ENCODE measurements at places on chromosomes 5 and 9.

GRCh38 chr9:87120610-87121009 lies 173.3 kb upstream of the GAS1 start:
- no peak for DNase-seq

- DNase-seq = no peak
These were observed 23.7 kb downstream of the SLC22A5 start for GRCh38 chr5:132392978-132393825.

DNA sequence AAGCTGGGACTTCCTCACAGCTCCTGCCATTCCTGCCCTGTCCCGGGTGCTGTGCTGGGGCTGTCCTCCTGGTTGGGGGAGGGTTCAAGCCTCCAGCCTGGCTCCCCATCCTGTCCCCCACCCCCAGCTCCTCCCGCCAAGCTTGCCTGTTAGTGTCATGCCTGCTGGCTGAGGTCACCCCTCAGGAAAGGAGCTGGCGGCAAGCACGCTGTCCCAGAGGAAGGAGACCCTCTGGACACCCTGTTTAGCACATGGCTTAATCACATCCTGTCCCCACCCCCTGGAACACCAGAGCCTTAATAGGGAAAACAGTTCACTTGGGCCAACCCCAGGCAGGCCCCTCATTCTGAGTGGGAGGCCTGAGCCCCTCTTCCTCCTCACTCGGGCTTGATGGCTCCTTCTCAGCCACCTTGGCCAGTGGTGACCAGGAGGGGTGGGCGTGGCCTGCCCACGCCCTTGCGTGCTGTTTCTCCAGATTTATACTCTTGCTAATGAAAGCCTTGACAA lies 9.2 kb upstream of the PHYHD1 start:
- no peak for DNase-seq

DNA sequence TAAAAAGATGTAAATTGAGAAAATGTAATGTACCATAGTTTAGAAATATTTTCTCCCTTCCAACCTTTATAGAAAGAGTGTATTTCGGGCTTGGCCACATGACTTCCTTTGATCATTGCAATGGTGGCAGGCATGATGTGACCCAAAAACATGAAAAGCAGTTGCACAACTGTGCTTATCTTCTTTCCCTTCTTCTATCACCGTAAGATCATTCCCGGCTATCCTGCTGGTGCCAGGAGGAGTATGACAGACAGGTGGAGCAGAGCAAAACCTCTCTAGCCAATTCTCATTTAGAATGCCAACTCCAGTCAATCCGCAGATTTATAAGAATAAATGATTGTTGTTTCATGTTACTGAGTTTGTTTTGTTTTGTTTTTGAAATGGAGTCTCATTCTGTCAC lies 10.6 kb upstream of the TESK1 start:
- DNase-seq = no peak

GRCh38 chr9:83355729-83356151 lies 182.5 kb downstream of the FRMD3 start:
- no peak for DNase-seq

DNA sequence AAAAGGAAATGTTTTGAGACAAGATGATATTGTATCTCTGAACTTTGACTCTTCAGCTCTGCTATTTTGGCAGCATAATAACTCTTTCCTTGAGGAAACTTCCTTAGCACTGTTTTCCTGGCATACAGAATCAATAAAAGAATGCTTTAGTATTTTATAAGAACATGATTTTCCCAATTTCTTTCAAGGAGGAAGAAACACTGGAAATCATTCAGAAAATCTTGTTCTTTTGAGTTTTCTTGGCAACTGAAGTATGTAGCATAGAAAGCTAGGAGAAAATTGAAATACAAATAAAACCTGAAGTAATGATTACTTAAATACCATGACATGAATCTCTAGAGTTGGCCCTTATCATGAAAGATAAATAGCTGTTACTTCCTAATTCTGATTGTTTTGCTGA lies 461.4 kb upstream of the ZNF608 start:
- DNase-seq = no peak

DNA sequence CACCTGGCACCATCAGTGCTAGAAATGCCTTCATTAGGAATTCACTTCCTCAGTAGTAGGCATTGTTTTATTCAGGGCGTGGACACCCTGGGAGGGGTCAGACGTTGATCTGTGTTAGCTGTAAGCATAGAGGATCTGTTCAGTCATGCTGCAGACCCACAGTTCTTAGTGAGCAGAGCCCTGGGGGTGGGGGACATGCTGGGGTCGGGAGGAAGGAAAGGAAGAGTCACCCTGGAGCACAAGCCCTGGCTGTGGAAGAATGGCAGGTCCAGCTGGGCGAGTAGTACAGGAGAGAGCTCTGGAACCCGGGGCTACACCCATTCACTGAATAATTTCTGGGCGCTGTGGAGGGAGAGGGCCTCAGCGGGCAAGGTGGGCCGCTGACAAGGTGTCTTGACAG lies 172.5 kb downstream of the FSTL4 start:
- DNase-seq = no peak

DNA sequence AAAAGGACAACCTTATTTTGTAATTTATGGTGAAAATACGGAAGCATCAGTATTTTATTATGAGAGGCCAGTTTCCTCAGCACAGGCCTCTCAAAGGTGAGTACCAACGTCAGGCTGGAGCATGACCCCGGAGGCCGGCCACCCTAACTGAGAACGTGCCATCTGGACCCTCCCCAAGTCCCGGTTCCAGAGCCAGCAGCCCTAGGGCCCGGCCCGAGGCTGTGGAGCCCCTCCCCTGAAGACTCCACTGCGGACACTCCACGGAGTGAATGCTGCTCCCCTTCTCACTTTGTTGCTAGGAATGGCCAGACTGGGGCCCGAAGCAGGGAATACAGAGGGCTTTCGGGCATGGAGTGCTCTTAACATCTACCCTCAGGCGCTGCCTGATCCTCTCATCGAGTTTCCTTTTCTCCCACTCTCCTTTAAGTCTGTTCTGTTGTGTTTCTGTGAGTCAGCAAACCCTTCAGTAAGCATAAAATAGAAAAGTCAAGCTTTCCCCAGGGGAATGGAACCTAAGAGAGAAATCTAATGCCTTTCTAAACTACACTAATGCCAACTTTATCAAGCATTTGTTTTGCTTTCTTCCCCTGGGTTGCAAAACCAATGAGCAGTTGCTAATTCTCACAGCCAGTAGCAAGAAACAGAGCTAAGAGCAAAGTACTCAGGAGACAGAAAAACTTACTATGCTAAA lies 4.5 kb downstream of the BRD9 start:
- no peak for DNase-seq

DNA sequence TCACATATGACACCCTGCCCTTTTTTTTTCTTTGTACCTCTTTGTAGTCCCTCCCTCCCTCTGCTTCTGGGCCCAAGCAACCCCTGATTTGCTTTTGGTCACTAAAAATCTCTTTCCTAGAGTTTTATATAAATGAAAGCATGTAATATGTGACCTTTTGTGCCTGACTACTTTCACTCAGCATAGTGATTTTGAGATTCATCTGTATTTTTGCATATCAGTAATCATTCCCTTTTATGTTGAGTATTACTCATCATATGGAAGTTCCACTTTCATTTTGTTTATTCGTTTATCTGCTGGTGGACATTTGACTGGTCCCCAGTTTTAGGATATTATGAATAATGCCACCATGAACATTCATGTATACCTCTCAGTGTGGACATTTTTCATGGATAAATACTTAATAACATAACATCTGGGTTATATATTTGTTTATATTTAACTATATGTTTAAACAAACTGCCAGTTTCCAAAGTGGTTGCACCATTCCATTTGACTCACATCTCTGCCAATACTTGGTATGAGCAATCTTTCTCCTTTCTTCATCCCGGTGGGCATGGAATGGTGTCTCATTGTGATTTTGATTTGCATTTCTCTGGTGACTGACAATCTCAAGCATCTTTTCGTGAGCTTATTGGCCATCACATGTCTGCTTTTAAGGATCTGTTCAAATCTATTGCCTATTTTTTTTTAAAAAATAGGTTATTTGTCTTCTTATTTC lies 115.7 kb upstream of the S1PR3 start:
- no peak for DNase-seq

DNA sequence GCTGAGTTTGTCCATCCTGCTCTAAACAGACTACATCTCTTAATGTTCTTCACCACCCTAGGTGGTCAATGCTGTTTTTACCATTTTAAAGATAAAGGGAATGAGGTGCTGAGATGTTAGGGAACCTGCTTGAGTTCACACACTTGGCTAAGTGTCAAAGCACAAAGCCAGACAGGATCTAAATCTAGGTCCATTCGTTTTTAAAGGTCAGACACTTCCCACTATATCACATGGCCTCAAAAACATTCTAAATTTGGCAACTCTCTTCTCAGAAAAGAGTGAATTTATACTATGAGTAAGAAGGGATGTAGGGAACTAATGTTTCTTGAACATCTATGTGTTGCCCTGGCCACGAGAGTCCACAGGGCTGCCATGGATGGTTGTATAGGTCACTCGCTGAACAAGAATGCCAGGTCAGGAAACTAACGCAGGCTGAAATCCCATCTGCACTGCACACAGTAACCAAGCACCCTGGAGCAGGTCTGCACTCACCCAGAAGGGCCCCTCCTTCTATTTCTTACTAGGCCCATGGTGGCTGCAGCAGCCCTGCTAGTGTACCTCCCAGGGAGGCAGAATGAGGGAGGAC lies 213.0 kb downstream of the SPOCK1 start:
- no peak for DNase-seq

- DNase-seq = no peak
These were observed 82.3 kb downstream of the SLC38A9 start for GRCh38 chr5:55629815-55630214.

DNA sequence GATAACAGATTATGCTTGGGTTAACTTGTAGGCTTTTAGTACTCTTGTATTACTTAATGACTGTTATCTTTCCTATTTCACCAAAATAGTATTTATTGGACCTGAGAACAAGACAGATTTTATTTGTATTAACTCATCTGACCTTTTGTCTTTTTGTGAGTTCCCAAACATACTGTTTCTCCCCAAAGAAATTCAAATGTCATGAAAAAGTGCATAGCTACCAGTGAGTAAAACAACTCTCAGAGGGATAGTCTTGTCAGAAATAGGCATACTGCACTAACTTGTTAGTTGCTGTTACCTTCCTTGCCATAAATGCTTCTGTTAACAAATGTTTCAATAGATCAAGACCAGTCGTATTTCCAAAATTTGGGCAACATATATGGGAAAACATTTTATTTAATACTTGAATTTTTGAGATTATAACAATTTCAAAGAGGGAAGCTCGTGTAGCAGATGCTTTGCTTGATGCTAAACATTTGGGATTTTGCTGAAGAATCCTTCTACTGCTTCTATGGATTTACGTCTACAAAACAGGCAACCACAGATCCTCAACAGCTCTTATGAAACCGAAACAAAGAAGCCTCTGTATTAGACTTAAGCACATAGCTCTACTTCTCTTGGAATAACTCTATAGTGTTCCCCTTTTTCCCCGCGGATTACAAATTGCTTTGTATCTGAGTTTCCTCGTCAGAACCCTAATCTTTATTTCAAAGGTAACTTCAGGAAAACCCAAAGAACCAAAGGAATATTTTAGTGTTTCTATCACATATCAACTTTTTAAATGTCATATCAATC lies 248.8 kb downstream of the MCTP1 start:
- no peak for DNase-seq

GRCh38 chr9:16683326-16683725 lies 187.1 kb downstream of the BNC2 start:
- DNase-seq = no peak

- DNase-seq = no peak
These were observed 1.5 kb downstream of the CACNA1B start for GRCh38 chr9:137879052-137879451.

DNA sequence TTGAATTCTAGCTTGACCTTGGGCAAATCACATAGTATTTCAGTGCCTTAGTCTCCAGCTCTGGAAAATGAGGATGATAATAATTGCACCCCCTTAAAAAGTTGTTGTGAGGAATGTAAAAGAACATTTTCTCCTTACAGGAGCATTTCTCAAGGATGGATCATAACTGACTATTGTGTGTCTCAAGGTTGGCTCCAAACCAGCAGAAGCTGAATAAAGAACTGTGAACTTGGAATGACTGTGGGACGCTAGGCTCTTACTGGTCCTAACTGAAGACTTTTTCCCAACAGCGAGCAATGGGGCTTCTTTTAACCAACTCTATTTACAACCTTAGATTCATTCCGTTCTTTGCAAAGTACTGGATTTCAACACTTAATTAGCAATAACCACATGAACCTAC lies 26.2 kb upstream of the GLRX start:
- DNase-seq = no peak

GRCh38 chr5:154189819-154190594 lies 526 bp upstream of the GALNT10 start:
- peak; percentile 74 for DNase-seq
